RWPE1 (cell line): ENCODE measurements at places on chromosomes 7 and 10.

DNA sequence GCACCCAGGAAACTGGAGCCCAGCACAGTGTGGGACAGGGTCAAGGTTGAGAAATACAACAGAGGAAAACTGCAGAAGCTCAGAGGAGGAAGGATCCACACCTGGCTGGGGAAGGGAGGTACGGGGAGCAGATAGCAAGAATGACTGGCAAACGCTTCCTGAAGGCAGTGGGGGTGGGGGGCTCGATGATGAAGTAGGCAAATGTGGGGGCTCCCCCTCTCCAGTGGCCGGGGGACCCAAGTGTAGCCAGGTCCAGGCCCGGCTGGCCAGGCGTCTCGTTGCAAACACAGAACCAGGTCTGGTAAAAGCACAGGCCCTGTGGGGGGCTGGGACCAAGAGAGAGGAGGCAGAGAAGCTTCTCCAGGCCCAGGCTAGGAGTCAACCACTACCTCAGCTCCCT, 7.7 kb downstream of the CHST15 start:
- DNase-seq, result no peak

GRCh38 chr7:129499999-129500398, 2.3 kb upstream of the SMKR1 start:
- no peak for DNase-seq

DNA sequence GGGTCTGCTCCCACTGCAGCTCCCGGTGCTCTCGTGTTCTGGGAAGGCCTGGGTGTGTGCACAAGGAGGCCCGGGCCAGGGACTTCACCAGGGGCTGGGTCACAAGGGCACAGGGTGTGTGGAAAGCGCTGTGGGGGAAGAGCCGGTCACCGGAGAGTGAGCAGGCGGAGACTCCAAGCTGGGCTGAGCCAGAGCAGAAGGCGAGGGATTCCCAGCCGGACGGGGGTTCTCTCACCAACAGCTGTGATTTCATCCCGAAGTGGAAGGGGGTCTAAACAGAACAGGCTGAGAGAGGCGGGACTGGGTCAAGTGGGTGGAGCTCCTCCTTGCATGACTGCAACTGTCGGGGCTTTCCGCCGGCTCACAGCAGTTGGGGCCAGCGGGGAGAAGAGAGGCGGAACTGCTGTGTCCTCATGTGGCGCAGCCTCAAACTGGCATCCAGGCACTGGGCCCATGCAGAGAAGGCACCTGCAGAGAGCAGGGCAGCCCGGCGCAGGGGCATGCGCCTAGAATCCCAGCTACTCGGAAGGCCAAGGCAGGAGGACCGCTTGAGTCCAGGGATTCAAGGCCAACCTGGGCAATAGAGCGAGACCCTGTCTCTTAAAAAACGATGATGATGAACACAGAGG, 7.6 kb upstream of the ORAI2 start:
- DNase-seq, result no peak

DNA sequence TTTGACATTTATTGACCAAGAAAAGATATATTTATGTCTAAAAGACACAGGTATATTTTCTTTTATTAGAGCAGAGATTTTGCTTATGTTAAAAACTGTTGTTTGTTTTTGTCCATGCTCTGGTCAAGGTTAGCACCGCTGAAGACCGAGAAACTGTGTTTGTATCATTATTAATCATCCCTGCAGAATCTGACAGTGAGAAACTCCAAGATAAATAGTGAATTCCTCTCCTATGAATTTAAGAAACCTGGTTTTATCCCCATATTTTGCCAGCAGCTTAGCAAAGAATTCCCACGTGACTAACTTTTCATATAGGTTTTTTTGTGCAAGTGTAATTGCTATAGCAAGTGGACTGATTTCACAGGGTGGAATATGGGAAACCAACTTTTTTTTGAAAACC, 77.6 kb downstream of the FRMD4A start:
- DNase-seq, result no peak

- no peak for DNase-seq
Measured at GRCh38 chr7:91568138-91568537, 303.9 kb downstream of the FZD1 start.

GRCh38 chr7:107206136-107206535, 37.3 kb downstream of the HBP1 start:
- no peak for DNase-seq

DNA sequence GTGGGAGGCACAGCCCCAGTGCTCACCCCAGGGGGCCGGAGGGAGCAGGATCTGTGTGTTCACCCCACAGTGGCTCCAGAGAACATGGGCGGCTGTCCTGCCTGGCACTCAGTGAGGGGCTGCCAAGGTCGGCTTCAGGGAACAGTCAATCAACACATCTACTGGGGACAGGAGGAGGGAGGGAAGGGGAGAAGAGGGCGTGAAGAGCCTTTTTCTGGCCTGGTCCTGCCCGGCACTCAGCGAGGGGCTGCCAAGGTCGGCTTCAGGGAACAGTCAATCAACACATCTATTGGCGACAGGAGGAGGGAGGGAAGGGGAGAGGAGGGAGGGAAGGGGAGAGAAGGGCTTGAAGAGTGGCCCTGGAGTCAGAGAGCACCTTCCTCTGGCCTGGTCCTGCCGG, 184.9 kb downstream of the ADARB2 start:
- no peak for DNase-seq

GRCh38 chr7:130483031-130483430, 8.9 kb upstream of the MEST start:
- no peak for DNase-seq

- DNase-seq, result no peak
Measured at GRCh38 chr7:5605775-5606634, 175.5 kb downstream of the RNF216 start.

DNA sequence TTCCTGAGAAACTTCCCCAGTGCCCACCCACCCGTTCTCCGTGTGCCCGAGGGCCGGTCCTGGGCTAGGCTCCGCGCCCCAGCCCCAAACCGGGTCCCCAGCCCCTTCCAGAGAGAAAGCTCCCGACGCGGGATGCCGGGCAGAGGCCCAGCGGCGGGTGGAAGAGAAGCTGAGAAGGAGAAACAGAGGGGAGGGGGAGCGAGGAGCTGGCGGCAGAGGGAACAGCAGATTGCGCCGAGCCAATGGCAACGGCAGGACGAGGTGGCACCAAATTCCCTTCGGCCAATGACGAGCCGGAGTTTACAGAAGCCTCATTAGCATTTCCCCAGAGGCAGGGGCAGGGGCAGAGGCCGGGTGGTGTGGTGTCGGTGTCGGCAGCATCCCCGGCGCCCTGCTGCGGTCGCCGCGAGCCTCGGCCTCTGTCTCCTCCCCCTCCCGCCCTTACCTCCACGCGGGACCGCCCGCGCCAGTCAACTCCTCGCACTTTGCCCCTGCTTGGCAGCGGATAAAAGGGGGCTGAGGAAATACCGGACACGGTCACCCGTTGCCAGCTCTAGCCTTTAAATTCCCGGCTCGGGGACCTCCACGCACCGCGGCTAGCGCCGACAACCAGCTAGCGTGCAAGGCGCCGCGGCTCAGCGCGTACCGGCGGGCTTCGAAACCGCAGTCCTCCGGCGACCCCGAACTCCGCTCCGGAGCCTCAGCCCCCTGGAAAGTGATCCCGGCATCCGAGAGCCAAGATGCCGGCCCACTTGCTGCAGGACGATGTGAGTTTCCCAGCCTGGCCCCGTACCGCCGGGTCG, at the start of gene SCD:
Gene SCD (plus strand): TSS at position 469 of the 803 bp plus-strand sequence. CDS start 272 bp downstream, at position 741.
- DNase-seq, result peak; percentile 97

DNA sequence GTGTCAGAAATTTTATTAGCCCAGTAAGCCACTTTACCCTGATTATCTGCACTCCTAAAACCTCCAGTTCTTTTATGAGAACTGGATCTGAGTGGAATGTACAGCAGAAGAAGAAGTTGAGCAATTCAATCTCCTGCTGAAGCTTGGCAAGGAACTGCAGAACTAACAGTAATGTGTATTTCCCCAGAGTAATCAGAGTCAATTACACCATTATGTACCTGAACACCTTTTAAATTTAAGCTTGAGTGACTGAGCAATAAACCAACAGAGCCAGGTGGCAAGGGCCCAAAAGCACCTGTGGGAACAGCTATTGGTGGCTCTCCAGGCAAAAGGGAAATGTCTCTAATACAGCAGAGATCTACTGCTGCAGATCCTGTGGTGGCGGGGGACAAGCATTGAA, 40.1 kb upstream of the AKR1C2 start:
- DNase-seq, result no peak

DNA sequence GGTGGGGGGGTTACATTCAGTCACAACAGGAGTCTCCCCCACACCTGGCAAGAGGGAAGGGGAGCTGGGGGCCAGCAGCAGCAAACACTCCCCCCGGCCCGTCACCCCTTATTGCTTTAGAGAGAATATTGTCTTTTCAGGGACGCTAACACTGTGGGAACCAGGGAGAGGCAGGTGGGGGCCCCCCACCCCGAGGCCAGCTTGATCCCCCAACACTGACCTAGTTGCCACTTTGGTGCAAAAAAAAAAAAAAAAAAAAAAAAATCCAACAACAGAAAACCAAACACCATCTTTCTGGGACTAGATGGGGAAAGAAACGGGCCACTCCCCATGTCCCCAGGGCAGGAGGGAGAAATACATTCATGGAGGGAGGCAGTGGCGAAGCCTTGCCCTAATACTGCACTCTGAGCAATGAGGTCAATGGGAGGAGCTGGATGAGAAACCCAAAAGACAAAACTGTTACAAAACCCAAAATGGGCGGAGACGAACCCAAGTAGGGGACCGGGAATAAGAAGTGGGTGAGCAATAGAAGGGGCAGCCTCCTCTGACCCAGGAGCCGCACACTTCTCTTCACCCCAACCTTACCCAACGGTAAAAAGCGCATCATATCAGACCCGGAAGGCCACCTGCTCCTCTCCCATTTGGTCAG, 6.5 kb downstream of the GNB2 start:
- DNase-seq, result peak; percentile 75

- DNase-seq, result no peak
Measured at GRCh38 chr10:28946479-28946878, 269.2 kb downstream of the BAMBI start.

- DNase-seq, result no peak
Measured at GRCh38 chr7:123961771-123962170, 36.7 kb downstream of the SPAM1 start.
